ENCODE measurements at places on chromosomes 5 and 9. TPM values are rescaled to one million over a fixed set of nuclear protein-coding genes. Genes with fewer than 3 reads are reported as not detected.

The REXO4 gene
- 18.5 TPM for total RNA-seq

The LCN9 gene
- not detected for total RNA-seq

The GABRB2 gene
- not detected for total RNA-seq

DNA sequence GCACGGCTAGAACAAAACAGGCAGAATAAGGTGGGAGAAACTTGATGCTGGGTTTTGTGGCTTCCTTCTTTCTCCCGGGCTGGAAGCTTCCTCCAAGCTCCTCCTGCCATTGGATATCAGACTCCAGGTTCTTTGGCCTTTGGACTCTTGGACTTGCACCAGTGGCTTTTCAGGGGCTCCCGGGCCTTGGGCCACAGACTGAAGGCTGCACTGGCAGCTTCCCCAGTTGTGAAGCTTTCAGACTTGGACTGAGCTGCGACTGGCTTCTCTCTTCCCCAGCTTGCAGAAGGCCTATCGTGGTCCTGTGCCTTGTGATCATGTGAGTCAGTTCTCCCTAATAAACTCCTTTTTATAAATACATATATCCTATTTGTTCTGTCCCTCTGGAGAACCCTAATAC, 364.4 kb downstream of the DNAH5 start:
- H3K27me3 ChIP-seq, result no peaks in the 10 kb centered on the region
- H3K4me3 ChIP-seq, result no peak overlapping the region
- H3K27ac ChIP-seq, result no peak overlapping the region
- H3K36me3 ChIP-seq, result no peaks in the 10 kb centered on the region

GRCh38 chr5:148060881-148061280, 2.9 kb upstream of the SPINK5 start:
- no peaks in the 10 kb centered on the region for H3K27me3 ChIP-seq
- H3K36me3 ChIP-seq, result no peaks in the 10 kb centered on the region
- H3K4me1 ChIP-seq, result no peaks in the 10 kb centered on the region
- H3K27ac ChIP-seq, result no peak overlapping the region
- DNase-seq, result no peak

GRCh38 chr5:160092960-160093707, 26.1 kb downstream of the PWWP2A start:
- no peak overlapping the region for H3K27ac ChIP-seq
- H3K4me1 ChIP-seq, result no peaks in the 10 kb centered on the region
- H3K4me3 ChIP-seq, result no peak overlapping the region
- H3K36me3 ChIP-seq, result peaks cover 44% of the 10 kb centered on the region

Data from CD4-positive, alpha-beta T cell (primary cell).